Type B pancreatic cell (in vitro differentiated cells): ENCODE measurements at places on chromosomes 16 and 17. TPM values are rescaled to one million over a fixed set of nuclear protein-coding genes. Genes with fewer than 3 reads are reported as not detected.

The ZP2 gene
- not detected in 2 replicates for total RNA-seq

The KRTAP2-2 gene
- not detected in 2 replicates for total RNA-seq

DNA sequence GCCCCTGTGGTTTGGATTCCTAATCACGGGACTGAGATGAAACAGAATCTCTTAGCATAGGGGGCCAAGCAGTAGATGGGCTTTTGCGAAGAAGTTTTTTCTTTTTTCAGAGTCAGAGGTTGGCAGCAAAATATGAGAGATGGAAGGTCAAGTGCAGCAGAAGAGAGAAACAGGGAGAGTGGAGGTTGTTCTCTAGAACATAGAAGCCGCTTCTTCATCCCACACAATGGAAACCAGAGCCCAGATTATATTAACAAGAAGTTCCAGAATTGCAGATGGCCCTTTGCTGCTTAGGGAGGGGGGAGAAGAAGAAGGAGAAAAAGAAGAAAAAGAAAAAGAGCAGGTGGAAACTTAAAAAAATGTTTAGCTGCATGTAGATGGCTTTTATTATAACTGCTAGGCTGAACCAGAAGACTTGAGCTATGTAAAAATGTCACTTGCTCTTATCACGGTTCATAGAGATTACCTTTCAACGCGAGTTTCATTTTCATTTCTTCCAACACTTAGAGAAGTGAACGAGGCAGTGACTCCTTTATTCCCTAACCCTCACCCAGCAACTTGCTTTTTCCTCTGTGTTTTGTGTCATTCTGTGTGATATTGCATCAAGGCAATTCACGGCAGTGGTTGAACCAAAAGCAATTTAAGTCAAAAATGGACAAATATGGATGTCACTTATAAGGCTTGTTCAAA lies 737.5 kb downstream of the WWOX start:
- DNase-seq: no peak

GRCh38 chr17:64281962-64282752 lies 19.1 kb upstream of the TEX2 start:
- no peak for DNase-seq

- no peak for DNase-seq
Measured at GRCh38 chr16:88334778-88335720, 47.7 kb upstream of the ZNF469 start.

DNA sequence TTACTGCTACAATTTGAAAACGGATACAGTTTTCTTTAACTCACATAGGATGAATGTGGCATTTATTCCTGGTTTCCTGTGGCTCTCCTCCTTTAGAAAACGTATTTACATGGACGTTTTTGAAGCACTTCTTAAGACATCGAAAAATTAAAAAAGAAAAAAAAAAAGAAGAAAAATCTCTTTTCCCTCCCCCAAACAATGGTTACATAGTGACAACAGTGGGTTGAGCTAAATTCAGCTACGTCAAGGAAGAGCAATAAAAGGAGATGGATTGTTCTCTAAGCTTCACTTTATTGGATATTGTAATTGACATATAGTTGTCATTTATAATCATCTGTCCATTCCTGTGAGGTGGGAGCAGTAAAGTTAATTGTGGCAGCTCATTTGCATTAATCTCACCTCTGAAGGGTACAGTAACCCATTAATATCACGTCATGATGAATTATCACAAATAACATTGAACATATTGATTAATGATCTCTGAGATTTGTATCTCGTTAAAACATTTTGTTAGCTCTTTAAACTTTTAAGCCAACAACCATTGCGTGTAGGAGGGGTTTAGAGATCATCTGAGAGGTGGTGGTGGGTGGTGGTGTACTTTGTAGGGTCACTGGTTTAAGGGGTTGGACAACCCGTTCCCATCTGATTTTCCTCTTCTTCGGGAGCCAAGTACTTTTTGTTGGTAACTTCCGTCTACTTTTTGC lies 184.2 kb downstream of the WWOX start:
- no peak for DNase-seq
